ENCODE measurements at places on chromosomes 5 and 9.

GRCh38 chr9:92713528-92713927 is 43.6 kb upstream of the IPPK start:
- no peak for DNase-seq

DNA sequence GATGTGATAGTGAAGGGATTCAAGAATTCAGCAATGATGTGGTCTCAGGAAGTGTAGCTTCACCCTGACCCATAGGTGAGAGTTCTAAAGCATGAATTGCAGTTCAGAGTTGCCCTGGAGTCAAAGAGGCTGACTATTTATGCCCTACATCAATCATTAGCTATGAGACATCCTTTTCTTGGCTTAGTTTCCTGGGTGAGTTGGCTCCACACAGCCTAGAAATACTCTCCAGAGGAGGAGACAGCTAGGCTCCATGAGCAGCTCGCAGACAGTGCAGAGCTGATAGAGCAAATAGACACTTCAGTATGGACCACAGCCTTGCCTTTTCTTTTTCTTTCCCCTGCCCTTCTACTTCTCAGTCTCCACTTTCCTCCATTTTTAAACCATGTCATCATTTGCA is 1651.8 kb downstream of the MAT2B start:
- no peak for DNase-seq

GRCh38 chr9:80493258-80493657 is 921.5 kb downstream of the TLE4 start:
- DNase-seq, result no peak

DNA sequence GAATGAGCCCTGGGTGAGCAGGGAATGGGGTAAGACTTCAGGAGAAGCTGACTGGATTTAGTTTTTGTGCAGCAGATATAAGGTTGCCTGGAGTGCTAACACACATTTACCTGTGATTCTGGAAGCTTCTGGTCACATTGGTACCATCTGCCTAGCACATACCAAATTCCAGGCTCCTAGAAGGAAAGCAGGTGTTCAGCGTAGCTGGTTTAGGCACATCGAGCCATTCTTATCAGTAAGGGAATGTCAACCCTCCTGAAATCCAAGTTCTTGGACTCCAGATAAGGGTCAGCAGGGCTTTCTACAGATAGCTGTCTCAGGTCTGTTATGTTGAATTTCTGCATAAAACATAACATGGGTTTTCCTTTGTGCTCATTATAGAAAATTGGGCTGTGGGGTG is 10.3 kb downstream of the TCERG1 start:
- no peak for DNase-seq

GRCh38 chr9:111484572-111484894 is 350 bp upstream of the ECPAS start:
- DNase-seq, result no peak

- no peak for DNase-seq
Observed at GRCh38 chr9:61665330-61665751, 475.5 kb downstream of the SPATA31A7 start.

DNA sequence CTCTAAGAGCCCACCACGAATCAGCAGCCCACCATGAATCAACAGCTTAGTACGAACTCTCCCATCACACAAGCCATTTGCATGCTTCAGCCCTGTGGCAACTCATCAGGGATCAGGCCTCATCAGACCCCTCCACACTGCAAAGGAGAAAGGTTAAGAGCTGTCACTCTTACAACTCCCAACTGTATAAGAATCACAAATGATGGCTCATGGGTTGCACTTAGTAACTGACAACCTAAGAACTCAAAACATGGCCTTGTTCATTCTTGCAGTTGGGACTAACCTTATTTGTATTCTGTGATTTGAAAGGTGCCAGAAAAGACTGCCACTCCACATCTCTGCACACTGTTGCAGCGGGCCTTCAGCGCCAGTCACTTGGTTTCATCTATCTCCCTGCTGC is 149.1 kb upstream of the ZNF366 start:
- no peak for DNase-seq

GRCh38 chr5:159120446-159120845 is 20.7 kb upstream of the EBF1 start:
- no peak for DNase-seq

GRCh38 chr5:159682623-159683022 is 233.7 kb upstream of the ADRA1B start:
- DNase-seq, result no peak

DNA sequence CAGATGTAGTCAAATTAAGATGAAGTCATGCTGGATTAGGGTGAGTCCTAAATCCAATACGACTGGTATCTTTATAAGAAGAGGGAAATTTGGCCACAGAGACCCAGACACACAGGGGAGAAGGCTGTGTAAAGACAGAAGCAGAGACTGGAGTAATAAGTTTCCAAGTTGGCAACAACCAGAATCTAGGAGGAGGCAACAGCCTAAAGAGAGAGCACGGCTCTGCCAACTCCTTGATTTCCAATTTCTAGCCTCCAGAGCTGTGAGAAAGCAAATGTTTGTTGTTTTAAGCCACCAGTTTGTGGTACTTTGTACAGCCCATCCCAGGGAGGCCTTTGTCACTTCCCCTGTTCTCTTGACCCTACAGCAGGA is 74.4 kb downstream of the ATG10 start:
- no peak for DNase-seq
